ENCODE measurements at places on chromosomes 5 and 9.

DNA sequence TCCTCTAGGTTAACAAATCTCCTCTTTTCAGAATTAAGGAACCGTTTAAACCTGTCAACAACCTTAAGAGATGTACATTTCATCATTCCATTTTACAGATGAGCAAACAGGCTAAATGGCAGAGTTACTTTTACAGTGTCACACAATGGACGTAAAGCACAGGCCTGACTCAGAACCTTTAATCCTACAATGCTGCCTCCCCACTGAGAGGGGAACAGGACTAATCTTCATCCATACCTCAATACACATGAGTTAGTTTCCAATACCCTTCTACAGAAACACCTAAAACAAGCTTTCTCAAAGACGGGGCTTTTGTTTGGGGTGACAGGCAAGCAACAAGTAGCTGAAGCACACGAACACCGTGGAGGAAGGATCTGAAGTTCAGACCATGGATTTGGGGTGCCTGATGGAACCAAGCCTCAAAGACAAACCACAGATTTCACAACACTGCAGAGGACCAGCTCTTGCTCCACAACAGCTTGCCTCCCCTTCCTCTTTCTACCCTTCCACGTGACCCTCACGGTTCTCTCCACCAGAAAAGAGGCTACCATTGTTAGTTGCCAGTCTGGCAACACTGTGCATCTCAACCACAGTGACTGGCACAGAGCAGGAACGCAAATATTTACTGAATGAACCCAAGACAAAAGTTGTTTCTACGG, 1.8 kb downstream of the RNF130 start:
- DNase-seq: no peak

- peak; percentile 59 for DNase-seq
These were observed 28.2 kb downstream of the YIPF5 start for GRCh38 chr5:144142139-144142823.

DNA sequence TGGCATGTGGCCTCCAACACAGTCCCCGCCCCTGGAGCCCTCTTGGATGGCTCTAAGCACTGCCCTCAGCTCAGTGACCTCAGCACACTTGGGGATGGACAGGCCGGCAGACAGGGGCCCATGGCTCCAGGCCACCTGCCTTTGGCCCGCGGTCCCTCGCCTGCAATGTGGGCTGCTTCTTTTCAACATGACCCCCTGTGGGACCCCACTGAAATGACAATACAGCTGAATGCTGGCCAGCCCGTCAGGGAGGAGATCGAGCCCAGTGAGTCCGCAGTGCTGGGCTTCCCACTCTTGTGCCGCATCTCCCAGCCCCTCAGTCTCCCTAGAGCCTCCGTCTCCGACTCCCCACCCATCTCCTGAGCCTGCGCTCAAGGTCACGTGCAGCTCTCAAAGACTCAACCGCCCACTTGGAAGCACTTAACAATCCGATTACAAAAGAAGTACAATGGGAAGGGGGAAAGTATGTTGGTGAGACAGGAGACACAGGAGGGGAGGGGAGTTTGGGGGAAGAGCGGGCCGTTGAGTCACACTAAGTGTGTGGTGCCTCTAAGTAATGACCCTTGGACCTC, 238.9 kb downstream of the HSPA4 start:
- DNase-seq: no peak

GRCh38 chr5:167889276-167889675, 402.2 kb upstream of the WWC1 start:
- DNase-seq: no peak

GRCh38 chr5:74870299-74871067, 4.3 kb upstream of the FAM169A start:
- DNase-seq: peak; percentile 28

GRCh38 chr9:91186632-91187108, 175.0 kb downstream of the AUH start:
- DNase-seq: peak; percentile 25

DNA sequence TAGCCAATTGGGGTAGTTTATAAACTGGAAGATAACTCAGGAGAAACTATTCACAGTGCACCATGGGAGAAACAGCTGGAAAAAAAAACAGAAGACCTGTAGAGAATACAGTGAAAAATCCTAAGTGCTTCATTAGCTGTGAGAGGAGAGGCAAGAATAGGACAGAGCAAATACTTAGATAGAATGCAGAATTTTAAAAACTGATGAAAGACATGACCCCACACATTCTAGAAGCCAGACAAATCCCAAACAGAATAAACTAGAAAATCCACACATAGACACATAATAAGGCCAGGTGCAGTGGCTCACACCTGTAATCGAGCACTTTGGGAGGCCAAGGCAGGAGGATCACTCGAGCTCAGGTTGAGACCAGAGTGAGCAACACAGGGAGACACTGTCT, 7.5 kb upstream of the FAM151B start:
- no peak for DNase-seq

GRCh38 chr9:14211564-14211963, 102.4 kb downstream of the NFIB start:
- no peak for DNase-seq

DNA sequence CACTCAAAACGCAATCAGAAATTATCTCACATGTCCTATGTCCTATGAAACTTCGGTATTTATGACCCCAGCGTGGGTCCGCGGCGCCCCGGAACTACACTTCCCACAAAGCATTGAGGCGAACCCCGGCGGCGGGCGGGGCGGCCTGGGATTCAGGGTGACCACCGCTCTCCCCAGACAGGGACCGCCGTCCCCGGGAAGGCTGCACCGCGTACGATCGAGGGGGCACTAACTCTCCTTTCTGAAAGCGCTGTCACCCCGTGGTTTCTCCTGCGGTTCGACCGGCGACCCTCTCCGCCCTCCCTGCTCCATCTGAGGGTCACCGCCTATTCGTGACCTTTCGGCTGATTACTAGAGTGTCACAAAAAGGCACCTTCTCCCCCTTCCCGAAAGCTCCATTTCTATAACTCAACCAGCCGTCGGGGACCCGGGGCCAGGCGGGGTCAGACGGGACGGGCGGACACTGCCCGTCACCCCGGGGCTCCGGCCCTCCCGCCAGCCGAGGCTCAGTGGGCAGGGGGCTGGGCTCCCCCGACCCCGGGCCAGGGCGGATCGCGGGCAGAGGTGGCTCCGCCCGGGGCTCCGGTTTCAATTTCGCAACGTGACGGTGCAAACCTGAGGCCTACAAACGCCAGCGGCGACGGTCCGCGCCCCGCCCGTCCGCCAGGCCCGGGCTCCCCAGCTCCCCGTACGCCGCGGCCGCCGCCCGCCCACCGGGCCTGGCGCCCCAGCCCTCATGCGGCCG, 1.3 kb downstream of the ECPAS start:
- peak; percentile 43 for DNase-seq

GRCh38 chr5:110785356-110785755, 46.5 kb downstream of the SLC25A46 start:
- DNase-seq: no peak

DNA sequence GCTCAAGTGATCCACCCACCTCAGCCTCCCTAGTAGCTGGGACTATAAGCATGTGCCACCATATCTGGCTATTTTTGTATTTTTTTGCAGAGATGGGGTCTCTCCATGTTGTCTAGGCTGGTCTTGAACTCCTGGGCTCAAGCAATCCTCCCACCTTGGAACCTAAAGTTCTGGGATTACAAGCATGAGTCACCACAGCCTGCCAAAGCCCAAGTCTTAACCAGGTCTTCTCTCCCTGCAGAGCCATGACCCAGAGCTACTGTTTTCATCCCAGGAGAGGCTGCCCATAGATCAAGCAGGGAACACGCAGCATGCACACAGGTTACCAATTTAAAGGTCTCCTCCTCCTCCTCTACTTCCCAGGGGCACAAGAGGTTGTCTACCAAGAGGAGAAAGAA, 29.7 kb downstream of the PCDHGC5 start:
- DNase-seq: no peak

DNA sequence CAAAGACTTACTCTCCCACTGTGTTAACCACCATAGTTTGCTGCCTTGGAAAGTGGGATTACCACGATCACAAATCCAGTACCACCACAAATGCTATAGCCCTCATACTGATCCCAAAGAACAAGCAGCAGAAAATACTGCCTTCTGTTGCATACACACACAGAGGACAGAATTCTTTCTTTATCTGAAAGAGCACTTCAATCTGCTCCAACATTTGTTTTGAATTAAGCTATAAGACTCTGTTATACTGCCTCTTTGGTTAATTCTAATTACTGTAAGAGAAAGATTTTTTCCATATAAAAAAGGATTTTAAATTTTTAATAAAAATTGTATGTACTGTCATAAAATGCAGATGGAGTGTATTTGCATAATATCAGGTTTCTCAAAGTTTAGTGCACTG, 69.8 kb downstream of the YIPF5 start:
- DNase-seq: no peak

GRCh38 chr5:33657804-33658440, 217.2 kb downstream of the TARS1 start:
- DNase-seq: no peak

DNA sequence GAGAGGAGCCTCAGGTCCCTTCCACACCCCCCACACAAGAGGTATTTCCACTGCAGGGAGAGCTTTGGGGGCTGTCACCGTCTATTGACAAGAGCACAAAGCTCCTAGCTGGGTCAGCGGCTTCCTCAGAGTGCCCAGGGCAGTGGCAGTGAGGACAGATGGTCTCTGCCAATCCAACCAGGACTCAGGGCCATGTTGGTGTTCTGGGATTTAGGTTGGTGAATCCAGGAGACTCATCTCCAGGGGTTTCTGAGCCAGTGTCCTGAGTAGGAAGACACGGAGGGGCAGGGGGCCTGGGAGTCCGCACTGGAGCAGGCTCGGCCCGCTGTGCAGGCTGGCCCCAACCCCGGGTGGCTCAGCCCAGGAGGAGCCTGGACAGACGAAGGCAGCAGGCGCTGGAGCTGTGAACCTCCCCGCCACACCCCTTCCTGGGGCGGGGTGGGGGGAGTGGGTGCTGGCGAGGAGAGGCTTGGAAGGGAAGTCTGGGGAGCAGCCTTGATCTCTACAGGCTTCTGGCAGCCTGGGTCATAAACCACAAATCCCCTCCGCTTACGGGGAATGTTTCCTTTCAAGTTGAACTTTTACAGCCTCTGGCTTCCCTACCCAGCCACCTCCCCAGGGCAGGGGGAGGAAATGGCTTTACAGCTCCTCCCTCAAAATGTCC, 19.6 kb downstream of the CRB2 start:
- DNase-seq: no peak

GRCh38 chr5:135130261-135131215, 96.5 kb upstream of the PITX1 start:
- DNase-seq: no peak

GRCh38 chr9:134376386-134377142, 50.3 kb downstream of the RXRA start:
- DNase-seq: no peak

- no peak for DNase-seq
These were observed 146.5 kb upstream of the IRX4 start for GRCh38 chr5:2029206-2029605.

- DNase-seq: peak; percentile 9
These were observed 169.2 kb downstream of the AUH start for GRCh38 chr9:91192381-91193086.

DNA sequence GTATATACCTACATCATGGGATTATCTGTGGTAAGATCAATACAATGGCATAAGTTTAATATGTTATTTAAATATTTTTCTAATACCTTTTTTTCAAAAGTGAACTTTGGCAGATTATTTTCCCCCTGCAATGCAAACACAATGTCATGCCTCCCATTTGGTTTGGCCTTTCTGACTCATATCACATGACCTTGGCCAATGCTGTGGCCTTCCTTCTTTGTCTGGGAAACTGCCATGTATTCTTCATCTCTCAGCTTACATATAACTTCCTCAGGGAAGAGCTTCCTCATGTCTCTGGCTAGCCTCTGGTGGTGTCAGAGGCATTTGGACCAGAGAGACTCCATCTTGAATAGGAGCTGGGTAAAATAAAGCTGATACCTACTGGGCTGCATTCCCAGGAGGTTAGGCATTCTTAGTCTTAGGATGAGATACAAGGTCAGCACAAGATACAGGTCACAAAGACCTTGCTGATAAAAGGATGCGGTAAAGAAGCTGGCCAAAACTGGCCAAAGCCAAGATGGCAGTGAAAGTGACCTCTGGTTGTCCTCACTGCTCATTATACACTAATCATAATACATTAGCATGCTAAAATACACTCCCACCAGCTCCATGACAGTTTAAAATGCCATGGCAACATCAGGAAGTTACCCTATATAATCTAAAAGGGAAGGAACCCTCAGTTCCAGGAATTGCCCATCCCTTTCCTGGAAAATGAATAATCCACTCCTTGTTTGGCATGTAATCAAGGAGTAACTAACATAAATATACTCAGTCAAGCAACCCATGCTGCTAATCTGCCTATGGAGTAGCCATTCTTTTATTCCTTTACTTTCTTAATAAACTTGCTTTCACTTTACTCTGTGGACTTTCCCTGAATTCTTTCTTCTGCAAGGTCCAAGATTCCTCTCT, 76.0 kb downstream of the C9orf153 start:
- no peak for DNase-seq

DNA sequence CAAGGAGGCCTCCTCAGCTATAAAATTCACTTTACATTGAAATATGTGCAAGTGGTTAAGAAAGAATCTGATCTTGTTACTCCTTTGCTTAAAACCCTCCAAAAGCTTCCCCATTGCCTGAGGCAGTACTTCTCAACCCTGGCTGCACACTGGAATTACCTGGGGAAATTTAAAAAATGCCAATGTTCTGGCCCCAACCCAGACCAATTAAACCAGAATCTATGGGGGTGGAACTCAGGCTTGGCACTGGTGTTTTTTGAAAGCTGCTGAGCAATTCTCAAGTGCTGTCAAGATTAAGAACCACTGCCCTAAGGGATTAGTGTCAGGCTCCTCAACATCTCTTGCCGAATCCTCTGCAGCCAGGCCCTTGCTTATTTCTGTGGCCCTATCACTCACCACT, 269.6 kb downstream of the ELAVL2 start:
- no peak for DNase-seq

- DNase-seq: no peak
These were observed 1.9 kb downstream of the RAB24 start for GRCh38 chr5:177301503-177302165.

DNA sequence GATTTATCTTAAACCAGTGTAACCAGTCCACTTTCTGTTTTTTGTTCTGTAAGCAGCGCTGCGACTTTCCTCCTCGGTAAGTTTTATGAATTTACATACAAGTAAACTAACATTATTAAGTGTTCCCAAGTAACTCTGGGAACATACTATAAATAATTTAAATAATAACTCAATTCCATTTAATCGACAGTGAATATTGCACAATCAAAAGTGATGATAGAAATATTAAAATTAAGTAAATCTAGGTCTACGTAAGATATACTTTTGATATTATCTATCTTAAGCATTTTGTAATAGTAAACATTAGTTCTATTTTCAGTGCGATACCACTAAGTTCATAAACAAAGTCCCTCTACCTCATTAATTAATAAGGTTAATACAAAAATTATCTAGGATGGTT, 7.8 kb downstream of the NFIB start:
- DNase-seq: no peak

GRCh38 chr9:90659650-90660364, 17.2 kb upstream of the DIRAS2 start:
- DNase-seq: peak; percentile 20

All from HFFc6 (cell line).